CD8-positive, alpha-beta memory T cell (primary cell): ENCODE measurements at places on chromosomes 4 and X. TPM values are rescaled to one million over a fixed set of nuclear protein-coding genes. Genes with fewer than 3 reads are reported as not detected.

DNA sequence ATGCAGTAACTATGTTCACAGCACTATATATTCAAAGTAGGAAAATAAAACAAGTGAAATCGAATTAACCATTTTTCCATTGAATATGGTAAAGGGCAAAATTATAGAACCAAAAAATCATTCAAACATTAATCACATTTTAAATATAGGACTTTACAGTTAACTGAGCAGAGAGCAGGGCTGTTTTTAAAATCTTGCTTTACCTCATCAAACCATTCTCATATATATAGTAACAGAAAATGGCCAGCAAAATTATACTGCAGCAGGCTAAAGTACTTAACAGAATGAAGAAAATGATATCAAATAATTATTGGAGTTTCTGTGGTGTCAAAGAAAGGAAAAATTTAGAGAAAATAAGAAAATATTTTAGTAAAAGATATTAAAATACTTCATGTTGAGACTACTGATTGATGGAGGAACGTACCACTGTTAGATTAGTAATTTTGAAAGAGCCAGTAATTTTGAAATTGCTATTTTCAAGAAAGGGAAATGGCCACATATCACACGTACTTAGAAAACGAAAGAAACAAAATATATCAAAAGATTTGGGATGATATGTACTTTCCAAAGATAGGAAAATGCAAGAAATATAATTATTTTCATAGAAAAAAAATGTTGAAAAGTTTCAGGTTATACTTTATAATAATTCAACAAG lies 813.7 kb downstream of the DMD start:
- no peaks in the 10 kb centered on the region for H3K36me3 ChIP-seq
- H3K27me3 ChIP-seq = no peaks in the 10 kb centered on the region
- no peak overlapping the region for H3K4me3 ChIP-seq
- H3K4me1 ChIP-seq = no peaks in the 10 kb centered on the region
- no peak for DNase-seq

GRCh38 chr4:178789279-178789678 lies 1347.0 kb upstream of the AGA start:
- H3K36me3 ChIP-seq = no peaks in the 10 kb centered on the region
- no peak overlapping the region for H3K27ac ChIP-seq
- no peaks in the 10 kb centered on the region for H3K27me3 ChIP-seq
- no peaks in the 10 kb centered on the region for H3K4me1 ChIP-seq
- no peak overlapping the region for H3K4me3 ChIP-seq
- no peak for DNase-seq

The PRR32 gene
- polyA plus RNA-seq = not detected

DNA sequence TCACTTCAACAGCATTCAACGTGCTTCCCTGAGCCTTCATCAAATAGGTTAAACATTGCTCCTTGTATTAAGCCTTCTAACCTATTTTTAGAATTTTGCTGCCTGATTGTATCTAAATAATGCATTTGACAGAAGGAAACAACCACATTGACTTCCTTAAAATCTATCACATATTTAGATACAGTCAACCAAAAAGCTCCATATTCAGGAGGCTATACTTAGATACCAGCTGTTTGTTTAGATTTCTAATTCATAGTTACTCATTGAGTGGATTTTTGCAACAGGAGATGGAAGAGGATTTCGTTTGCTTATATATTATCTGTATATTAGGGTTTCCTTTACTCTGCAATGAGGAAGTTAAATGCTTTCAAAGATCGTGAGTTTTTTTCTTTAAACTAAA lies 241.1 kb upstream of the PPP1R2C start:
- no peak overlapping the region for H3K4me3 ChIP-seq
- H3K27ac ChIP-seq = no peak overlapping the region
- no peaks in the 10 kb centered on the region for H3K4me1 ChIP-seq
- DNase-seq = no peak

DNA sequence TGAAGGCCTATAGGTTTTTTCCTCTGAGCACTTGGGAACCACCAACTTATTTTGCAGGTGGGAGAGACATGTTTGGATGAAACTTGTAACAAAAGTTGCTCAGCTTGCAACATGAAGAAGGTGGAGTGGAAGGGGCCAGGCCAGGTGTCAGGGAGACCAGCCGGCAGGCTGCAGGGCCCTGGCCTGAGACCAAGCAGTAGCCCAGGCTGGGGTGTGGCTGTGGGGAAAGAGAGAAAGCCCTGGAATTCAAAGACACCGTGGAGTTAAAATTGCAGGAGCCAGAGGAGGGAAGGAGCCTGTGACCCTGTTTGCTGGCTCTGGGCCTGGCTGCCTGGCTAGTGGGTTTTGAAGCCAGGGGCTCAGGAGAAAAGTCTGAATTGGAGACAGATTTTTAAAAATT lies 43.4 kb downstream of the EFNB1 start:
- DNase-seq = no peak
- H3K4me1 ChIP-seq = peaks cover 4% of the 10 kb centered on the region
- no peak overlapping the region for H3K4me3 ChIP-seq

- no peak for DNase-seq
- H3K27me3 ChIP-seq = no peaks in the 10 kb centered on the region
- no peak overlapping the region for H3K27ac ChIP-seq
- H3K4me1 ChIP-seq = no peaks in the 10 kb centered on the region
- no peak overlapping the region for H3K4me3 ChIP-seq
Observed at GRCh38 chrX:39063702-39064101, 262.4 kb downstream of the MID1IP1 start.

- H3K27ac ChIP-seq = no peak overlapping the region
- no peaks in the 10 kb centered on the region for H3K27me3 ChIP-seq
- DNase-seq = no peak
- H3K4me3 ChIP-seq = no peak overlapping the region
- no peaks in the 10 kb centered on the region for H3K36me3 ChIP-seq
Observed at GRCh38 chr4:2805712-2806389, 13.0 kb downstream of the SH3BP2 start.

The ADH1A gene
- not detected for polyA plus RNA-seq

- DNase-seq = no peak
- no peak overlapping the region for H3K4me3 ChIP-seq
- H3K36me3 ChIP-seq = no peaks in the 10 kb centered on the region
- no peak overlapping the region for H3K27ac ChIP-seq
- H3K27me3 ChIP-seq = no peaks in the 10 kb centered on the region
Observed at GRCh38 chrX:14300376-14300775, 229.0 kb upstream of the GLRA2 start.
